Stimulated activated naive CD8-positive, alpha-beta T cell treated with anti-CD3 and anti-CD28 coated beads, Interleukin-15, Interleukin-2, amounts not matched to agents 100 U/mL and 50 U/mL, for 24 hours (primary cell): ENCODE measurements at places on chromosomes 2 and 18.
A peak's percentile ranks its signal among the peaks of the same experiment; 100 is the strongest.

DNA sequence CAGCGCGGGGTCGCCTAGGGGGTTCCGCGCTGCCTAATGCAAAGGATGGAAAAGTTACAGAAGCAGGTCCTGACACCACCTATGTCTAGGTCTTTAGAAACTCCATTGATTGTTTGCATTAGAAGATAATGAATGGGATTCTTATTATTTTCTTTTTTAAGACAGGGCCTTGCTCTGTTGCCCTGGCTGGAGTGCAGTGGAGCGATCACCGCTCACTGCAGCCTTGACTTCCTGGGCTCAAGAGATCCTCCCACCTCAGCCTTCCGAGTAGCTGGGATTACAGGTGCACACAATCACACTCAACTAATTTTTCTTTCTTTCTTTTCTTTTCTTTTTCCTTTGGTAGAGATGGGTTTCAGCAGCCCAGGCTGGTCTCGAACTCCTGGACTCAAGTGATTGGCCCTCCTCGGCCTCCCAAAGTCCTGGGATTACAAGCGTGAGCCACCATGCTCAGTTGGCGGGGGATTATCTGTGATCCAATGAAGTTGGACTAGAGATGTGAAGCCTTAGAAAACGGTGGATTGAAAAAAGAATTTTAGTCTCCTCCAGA, 761 bp upstream of the IDH1 start:
- DNase-seq, result peak; percentile 6

DNA sequence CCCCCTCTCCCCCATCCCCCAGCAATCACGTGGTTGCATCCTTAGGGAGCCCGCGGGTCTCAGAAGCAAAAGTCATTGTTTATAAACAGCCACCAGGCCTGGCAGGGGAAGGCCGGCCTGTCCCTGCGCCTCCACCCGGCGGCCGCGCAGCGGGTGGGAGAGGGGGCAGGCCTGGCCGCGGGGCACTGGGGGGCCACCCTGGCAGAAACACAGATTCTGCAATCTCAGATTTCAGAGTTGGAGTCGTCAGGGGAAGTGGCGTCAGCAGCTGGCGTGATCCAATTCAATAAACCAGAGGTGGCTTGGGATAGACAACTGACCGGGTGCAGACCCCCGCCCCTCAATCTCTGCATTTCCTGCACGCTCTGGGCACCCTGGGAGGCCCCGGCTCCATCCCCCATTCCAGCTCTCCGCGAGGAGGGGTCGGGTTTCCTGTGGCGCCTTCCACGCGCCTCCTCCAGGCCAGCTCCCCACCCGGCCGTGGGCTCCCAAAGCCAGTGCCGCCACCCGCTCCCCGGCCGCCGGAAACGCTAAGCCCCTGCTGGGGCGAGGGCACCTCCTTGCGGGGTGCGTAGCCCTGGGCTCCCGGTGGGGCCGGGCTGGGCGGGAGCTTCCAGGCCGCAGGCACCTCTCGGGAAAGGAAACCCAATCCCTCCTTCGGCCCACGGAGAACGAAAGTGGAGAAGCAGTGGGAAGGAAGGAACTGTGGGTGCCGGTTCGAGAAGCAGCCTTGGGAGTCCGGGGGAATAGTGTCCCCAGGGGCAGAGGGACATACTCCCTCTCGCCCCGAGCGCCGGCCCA, 1.1 kb downstream of the BIN1 start:
- no peak for DNase-seq

DNA sequence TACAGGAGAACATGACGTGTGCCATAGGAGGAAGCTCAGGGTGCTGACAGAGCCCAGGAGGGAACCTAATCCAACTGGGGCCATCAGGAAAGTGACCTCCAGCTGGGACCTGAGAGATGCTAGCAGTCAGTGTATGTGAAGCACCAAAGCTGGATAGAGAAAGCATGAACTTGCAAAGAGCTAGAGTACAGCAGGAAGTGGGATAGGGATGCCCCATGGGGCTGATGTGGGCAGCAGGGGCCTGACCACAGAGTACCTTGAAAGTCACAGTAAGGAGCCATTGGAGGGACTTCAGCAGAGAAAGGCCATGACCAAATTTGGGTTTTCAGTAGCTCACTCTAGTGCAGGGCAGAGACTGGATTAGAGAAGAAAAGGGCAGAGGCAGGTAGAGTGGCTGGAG, 91.6 kb upstream of the TTC39C start:
- DNase-seq, result no peak

DNA sequence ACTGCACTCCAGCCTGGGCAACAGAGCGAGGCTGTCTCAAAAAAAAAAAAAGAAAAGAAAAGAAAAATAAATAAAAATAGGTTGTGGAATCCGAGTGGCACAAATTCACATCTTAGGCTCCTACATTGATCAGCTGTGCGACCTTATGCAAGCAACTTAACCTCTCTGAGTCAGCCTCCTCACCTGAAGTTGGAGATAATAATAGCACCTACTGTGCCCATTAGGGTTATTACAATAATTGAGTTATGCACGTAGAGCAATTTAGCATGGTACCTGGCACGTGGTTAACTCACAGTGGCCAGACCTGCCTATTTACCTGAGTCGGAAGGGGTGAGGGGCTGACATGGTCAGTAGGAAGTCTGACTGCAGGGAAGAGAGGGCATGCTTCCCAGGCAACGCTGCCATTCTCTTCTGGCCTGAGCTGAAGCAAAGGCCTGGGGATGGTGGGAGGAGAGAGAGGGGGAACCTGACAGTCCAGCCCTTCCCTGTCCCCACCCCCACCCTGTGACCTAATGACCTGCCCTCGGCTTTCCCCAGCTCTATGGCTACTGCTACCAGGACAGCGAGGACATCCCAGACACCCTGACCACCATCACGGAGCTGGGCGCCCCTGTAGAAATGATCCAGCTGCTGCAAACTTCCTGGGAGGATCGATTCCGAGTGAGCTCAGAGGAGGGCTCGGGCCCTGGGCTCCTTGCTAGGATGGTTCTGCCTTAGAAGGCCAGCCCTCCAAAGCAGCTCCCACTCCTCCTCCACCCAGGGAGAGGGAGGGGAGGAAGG, 5.1 kb downstream of the PKDCC start:
- no peak for DNase-seq

DNA sequence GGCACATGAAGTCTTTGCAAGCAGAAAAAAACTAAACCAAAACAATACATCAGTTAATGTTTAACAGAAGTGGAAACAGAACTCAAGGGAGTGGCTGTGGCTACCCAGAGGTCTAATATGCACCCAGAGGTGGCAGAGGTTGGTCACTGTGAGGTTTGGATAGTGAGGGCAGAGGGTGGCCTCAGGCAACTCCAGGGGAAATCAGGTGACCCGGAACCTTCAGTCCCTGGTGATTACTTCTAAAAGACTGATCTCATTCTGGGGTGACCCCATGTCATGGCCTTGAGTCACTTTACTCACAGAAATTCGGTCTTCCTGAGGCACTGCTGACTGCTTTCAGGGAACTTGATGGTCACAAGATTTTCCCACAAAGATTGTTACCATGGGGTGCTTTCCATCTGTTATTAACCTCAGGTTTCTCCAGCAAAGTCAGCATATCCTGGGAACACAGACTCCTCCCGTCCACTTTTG, 99.4 kb downstream of the TMEM17 start:
- DNase-seq, result no peak

DNA sequence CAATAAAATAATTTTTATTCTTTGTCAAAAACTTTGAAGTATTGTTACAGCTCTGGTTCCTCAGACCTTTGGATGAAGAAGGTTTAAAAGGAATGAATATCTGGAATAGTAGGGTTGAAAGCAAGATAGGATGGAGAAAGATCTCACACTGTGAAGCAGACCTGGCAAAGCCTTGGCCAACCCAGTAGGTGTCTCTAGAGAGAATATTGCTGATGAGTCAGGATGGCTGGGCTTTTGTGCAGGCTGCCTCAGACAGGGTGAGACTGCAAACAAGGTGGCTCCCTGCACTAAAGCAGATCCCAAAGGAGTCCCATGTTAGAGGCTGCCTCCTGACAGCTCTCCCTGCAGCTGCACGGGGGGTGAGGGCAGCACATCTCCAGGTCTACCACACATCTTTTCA, 226.0 kb upstream of the ITGA4 start:
- no peak for DNase-seq

- peak; percentile 6 for DNase-seq
Observed at GRCh38 chr18:5628512-5629255, 84.9 kb upstream of the EPB41L3 start.

- DNase-seq, result no peak
Observed at GRCh38 chr18:59907172-59907571, 7.4 kb downstream of the PMAIP1 start.

DNA sequence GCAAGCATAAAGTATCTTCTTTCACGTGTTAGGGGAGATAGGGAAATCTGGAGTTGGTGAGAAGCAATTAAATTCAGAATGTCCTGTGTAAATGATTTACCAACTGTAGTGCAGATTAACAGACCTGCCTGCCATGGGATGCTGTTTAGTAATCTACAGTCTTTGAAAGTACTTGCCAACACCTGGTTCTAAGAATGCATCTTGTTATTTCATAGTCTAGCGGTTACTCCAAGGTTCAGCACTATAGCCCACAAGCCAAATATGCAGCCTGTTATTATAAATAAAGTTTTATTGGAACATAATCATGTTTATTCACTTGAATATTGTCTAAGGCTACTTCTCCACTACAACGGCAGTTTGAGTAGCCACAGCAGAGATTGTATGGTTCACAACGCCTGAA, 100.8 kb downstream of the OSBPL6 start:
- no peak for DNase-seq

DNA sequence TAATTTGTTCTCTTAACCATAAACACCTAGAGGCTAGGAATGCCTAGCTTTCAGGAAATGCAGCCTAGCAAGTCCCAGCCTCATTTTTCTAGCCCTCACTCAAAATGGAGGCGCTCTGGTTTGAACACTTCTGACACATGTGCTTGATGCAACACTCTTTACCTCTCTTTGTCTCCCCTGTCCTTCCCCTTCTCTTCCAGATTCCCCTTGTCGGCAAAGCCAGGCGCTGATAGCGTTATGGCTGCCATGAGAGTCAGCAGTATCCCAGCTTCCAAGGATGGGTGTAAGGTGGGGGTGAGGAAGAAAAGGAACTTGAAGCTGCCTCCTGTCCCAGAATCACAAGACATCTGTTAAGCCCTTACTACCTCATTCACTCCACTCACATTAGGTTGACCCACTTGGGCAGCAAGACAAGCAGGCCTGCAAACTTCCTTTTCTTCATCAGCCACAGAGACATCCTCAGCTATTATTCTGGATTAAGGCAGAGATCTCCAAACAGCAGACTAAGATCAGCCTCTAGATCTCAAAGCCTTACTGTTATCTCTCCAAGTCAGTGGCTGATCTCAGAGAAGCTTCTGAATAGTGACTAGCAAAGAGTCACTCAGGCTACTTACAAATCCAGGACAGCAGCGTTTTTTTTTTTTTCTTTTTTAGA, 1.9 kb upstream of the ST3GAL5 start:
- DNase-seq, result no peak

DNA sequence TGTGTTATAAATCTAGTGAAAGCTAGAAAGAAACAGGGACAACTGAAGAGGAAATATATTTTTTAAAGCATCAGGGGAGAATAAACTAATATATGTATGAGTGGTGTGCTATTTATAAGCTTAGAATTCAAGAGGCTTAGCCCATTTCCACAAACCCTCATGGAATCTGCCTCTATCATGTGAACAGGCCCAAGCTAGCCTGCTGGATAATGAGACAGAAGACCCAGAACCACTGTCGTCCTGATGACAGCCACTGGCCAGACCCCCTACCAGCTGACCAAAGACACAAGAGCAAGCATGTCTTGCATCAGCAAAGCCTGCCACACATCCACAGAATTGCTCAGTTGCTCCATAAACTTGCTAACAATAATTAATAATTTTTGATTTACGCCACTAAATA, 382.3 kb upstream of the NXPH2 start:
- no peak for DNase-seq

DNA sequence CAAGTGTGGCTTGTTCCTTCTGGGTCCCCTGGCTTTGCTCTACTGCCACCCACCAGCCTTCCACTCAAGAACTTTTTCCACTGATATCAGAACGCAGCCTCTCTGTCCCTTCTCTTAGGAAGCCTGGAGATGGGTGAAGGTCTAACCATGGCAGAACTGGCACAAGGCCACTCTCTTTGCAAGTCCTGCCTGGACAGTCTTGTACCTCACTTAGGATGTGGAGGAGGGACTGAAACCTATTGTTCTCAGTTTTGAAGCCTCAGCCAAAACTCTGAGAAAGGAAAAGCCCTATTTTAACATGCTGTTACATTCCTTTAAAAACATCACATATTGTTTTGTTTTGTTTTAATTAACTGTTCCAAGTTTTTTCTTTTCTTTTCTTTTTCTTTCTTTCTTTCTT, 58.9 kb upstream of the NCOA1 start:
- no peak for DNase-seq

DNA sequence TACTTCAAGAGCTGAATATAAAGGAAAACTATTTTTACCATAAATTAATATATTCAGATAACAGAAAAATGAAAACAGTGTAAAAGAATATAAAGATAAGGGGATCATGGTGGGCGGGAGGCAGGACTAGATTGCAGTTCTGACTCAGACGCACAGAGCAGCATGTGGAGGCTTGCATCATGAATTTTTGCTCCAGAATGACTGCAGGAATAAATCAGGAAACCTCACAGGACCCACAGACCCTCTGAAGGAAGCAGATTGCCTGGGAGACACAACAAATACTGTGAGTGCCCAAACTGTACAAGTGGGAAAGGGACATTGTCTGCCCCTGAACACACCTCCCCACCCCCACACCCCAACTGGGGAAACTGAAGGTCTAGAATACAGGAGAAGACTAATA, 19.2 kb upstream of the SIGLEC15 start:
- DNase-seq, result no peak

DNA sequence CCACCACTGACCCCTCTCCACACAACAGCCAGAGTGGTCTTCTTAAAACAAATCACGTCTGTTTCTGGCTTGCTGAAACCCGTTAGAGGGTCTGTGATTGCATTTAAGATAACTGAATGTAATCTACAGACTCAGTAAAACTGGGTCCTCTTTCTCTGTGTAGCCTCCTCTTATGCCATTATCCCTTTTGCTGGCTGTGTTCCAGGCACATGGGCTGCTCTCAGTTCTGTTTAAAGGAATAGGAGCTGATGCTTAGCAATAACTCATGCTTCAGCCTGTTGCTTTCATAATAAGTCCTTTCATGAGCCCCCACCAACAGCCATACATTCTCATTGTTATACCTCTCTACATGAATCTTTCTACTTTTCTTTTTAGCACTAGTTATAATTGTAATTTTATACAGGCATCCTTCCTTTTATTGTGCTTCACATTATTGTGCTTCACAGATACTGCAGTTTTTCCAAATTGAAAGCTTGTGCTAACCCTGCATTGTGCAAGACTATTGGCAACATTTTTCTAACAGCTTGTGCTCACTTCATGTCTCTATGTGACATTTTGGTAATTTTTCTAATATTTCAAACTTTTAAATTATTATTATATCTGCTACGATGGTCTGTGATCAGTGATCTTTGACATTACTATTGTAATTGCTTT, 782.6 kb downstream of the MBD2 start:
- no peak for DNase-seq

DNA sequence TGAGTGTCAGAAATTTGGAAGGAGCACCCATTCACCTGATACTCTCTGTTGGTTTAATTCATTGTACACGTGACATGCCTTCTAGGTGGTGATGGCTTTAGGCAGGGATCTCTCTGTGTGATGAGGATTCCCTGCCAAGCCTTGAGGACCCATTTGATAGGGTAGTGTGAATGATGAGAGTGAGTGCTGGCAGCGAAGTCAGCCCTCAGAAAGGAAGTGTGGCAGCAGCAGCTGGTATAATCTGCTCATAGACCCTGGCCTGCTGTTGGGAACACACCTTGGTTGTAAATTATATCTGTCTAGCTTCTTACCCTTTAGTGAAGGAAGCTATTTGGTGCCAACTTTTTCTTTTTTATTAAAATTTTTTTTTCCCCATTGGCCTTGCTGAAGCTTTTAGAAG, 164.5 kb downstream of the HAUS1 start:
- DNase-seq, result no peak

GRCh38 chr2:219421323-219421722, 3.1 kb downstream of the DES start:
- DNase-seq, result no peak
